ENCODE measurements at places on chromosomes 7 and 10.

DNA sequence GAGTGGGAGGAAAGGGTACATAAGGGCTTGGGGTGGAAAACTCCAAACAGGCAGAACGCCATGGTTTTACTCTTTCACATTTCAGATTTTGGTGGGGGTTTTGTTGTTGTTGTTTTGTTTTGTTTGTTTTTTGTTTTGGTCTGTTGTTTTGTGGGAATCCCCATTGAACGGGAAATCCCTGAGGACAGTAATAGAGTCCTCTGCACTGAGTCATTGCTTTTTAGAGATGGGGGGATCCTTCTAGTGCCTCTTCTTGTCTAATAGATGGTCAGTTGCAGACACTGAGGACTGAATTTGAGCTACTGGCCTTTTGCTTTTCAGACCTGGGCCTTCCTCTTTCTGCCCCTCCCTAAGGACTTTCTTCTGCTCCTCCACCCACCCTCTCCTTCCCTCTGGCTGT lies 20.0 kb downstream of the TRPV5 start:
- no peak for DNase-seq

- DNase-seq = no peak
These were observed 40.3 kb downstream of the MGMT start for GRCh38 chr10:129507216-129507889.

DNA sequence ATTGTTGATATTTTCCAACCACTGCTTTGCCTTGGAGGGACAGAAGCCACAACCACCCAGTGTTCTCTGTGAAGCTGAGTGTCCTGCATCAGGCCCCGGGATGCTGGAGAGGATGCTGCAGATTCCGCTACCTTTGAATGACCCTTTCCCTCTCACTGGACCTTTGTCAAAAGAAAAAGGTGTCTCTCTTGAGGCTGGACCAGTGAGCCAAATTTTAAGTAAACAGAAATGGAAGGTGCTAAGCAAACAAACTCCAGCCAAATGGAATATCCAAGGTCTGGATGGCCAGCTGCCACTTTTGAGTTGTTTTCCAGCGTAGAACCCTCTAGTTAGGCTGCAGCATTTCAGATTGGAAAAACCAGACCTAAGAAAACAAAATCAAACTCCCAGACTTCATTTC lies 145.5 kb downstream of the TRIL start:
- DNase-seq = no peak

DNA sequence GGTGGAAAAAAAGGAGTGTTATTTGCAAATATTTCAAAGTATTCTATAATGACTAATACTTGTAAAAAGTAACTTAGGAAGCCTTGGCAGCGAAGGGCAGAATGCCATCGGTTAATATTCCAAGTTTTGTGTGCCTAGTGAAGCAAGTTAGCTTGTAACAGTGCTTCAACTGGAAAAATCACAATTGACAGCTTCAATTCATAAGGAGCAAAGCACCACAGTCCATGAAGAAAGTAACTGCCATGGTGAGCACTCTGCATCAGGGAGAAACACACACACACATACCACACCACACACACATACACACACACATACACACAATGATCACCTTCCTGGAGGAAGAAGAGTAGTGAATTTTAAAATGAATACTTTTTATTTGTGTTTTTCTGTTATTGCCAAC lies 298.3 kb downstream of the CNTNAP2 start:
- no peak for DNase-seq

- DNase-seq = no peak
These were observed 54.3 kb downstream of the EGFR start for GRCh38 chr7:55073051-55073511.

DNA sequence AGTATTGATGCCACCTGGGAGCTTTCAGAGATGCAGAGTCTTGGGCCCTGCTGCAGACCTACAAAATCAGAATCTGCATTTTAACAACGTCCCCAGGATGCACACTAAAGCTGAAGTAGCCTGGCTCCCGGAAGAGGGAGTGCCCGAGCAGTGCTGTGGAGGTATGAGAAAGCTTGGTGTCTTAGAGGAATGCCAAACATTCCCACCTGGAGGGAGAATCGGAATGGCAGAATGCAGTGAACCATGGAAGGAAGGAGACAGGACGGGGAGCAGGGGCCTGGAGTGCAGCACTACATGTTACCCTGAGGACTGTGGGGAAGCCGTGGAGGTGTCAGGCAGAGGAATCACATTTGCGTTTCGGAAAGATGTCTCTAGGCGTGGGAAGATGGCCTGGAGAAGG lies 90.9 kb downstream of the AOAH start:
- no peak for DNase-seq

DNA sequence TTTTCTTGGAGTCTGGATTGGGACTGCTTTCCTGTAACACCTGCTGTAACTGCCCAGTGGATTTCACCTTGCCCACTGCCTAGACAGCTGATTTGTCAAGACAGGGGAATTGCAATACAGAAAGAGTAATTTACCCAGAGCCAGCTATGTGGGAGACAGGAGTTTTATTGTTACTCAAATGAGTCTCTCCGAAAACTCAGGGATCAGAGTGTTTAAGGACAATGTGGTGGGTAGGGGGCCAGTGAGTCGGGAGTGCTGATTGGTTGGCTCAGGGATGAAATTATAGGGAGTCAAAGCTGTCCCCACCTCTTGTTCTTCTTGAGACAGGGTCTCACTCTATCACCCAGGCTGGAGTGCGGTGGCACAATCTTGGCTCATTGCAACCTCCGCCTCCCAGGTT lies 25.2 kb upstream of the BNIP3 start:
- no peak for DNase-seq

GRCh38 chr10:68666280-68666760 lies 54.7 kb upstream of the CCAR1 start:
- DNase-seq = no peak

DNA sequence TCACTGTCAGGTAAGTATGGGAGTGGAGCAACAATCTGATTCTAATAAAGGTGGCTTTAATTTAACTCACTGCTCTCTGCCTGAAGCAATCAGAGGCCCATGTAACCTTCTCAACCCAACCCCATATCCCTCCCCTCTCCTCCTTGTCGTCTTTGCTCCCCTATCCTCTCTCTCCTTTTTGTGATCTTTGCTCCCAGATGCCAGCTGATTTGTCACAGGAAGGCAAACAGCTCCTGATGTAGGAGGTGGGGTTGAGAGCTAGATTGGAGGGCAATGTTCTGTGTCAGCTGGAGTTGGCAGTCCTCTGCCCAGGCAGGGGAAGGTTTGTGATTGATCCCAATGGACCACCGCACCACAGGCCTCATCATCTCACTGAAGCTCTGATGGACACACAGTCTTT lies 101.4 kb upstream of the PIK3CG start:
- no peak for DNase-seq

DNA sequence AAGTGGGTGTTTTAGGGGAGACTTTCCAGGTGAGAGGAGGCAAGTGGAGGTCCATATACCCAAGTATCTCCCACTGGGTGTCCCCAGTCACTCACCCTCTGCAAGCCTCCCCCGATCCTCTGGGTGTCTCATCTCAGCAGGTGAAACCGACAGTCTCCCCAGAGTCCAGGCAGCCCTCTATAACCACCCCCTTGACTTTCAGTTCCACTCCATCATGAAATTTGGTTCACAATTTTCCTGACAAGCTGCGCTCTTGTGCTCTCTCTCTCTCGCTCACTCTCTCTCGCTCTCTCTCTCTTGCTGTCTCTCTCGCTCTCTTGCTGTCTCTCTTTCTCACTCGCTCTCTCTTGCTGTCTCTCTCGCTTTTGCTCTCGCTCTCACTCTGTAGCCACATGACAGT lies 8.1 kb upstream of the RABGEF1 start:
- DNase-seq = no peak

- DNase-seq = no peak
These were observed 31.2 kb upstream of the BMPER start for GRCh38 chr7:33873981-33874750.

GRCh38 chr10:63221950-63222349 lies 88.8 kb downstream of the NRBF2 start:
- DNase-seq = no peak

- no peak for DNase-seq
These were observed 10.0 kb downstream of the SFTPD start for GRCh38 chr10:79938728-79939406.

- DNase-seq = no peak
These were observed 923 bp downstream of the TNPO3 start for GRCh38 chr7:129053938-129054437.

GRCh38 chr7:50687575-50688225 lies 95.0 kb downstream of the GRB10 start:
- DNase-seq = no peak

- no peak for DNase-seq
These were observed 443.5 kb upstream of the ETV1 start for GRCh38 chr7:14432924-14433323.

- no peak for DNase-seq
These were observed 906.7 kb downstream of the DNAJB9 start for GRCh38 chr7:109476409-109476808.

DNA sequence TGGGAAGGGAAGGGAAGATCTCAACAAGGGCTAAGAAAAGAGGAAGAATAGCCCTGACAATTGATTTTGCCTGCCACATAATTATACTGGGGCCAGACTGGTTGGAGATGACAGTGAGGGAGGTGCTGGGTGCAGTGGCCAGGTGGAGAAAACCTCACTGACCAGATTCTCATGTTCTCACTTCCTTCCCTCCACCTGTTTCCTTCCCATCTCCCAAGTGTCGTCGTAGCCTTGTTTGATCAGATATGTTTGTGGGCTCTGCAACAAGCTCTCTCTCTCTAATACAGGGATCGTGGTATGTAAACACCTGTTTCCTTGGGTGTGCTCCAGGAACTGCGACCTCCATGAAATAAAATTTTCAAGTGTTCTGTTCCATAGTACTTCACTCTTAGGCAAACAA lies 60.2 kb downstream of the VCL start:
- no peak for DNase-seq

DNA sequence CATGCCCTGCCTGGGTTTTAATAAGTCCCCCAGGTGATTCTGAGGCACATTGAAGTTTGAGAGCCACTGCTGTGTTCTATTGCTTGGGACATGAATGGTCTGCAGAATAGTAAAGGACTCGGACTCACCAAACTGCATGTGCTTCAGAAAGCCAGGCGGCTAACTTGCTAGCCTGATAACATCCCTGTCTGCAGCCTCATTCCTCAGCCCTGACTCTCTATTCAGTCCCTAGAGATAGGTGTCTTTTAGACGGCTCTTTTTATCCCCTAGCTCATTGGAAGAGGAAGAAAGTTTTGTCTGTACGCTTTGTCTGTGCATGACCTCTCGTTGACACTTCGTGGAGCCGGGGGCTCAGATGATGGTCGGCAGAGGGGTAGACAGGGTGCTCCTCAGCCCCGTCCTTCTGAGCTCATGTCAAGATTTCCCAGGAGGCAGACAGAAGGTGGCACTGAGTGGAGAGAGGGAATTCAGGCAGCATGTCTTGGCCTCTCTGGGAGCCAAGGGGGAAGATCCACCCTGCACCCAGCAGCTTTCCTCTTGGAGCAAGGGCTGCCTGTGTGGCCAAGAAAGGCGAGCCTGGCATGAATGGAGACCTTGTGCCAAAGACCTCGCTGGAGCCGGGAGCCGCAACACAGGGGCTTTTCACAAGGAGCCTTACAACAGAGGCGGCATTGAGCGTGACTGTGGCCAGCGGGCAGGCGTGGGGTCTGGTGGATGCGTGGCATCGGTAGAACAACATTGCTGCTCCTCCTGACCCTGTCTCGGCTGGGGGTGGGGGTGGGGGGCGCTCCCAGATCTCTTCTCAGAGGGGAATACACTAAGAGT lies 51.1 kb upstream of the PODXL start:
- no peak for DNase-seq

DNA sequence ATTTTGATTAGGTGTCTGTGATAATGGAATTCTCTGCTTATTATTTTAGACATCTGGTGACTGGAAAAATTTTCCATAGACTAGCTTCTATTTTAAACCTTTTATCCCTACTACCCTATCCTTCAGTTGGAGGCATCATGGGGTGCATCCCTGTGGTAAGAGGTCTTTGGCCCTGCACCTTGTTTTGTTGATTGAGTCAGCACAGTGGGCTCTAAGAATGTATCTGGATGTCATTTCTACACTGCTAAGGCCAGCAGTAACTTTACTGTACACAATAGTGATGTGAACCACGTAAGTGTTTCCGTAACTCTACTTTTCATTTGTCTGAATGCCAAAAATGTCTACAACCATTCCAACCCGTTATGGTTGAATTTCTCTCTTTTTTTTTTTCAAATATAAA lies 75.6 kb downstream of the ADAM22 start:
- DNase-seq = no peak
